Esophagus muscularis mucosa (tissue), 4 donors: ENCODE measurements at places on chromosomes 4 and X.
A peak's percentile ranks its signal among the peaks of the same experiment; 100 is the strongest.

GRCh38 chrX:145502670-145503069 is 255.4 kb downstream of the SPANXN1 start:
- H3K27ac ChIP-seq = no peak overlapping the region
- no peaks in the 10 kb centered on the region for H3K36me3 ChIP-seq
- no peaks in the 10 kb centered on the region for H3K4me1 ChIP-seq
- DNase-seq = no peak
- H3K27me3 ChIP-seq = no peaks in the 10 kb centered on the region

GRCh38 chrX:24080704-24081103 is 25.9 kb downstream of the EIF2S3 start:
- no peak overlapping the region for H3K4me3 ChIP-seq
- H3K27ac ChIP-seq = no peak overlapping the region
- H3K27me3 ChIP-seq = no peaks in the 10 kb centered on the region
- H3K4me1 ChIP-seq = no peaks in the 10 kb centered on the region
- DNase-seq = no peak

DNA sequence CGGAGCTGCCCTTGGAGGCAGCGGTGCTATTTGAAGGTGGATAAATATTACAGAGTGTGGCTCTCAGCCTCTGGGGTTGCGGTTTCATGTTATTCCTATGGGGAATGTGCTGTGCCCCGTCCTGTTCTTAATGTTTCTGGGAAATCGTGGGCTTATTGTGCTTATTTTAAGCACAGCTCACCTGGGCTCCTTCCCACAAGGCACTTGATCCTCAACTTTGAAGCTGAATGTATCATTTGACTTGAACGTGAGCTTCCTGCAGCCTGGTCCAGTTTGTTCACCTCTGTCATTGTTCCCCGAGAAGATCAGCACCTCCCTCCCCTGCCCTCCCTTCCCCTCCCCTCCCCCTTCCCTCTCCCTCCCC is 3.9 kb downstream of the SORCS2 start:
- H3K27me3 ChIP-seq = peaks cover 21% of the 10 kb centered on the region
- H3K4me1 ChIP-seq = peaks cover 15% of the 10 kb centered on the region
- H3K4me3 ChIP-seq = no peak overlapping the region
- DNase-seq = no peak
- H3K27ac ChIP-seq = no peak overlapping the region

DNA sequence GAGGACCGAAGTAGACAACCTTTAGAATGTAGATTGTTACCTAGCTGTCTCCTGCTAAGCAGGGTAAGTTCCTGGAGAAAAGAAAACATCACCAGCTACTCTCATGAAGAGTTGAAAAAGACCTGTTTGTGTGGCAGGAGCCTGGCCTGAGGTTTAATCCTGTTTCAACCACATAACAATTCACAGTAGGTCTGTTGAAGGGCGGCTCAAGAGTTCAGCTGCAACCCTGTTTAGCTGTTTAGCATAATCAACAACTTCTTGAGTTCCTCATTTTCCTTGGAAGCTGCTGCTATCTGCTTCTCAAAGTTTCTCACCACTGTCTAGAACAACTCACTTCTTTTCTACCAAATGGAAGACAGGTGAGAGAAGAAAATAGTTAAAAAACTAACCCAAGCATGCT is 170.4 kb upstream of the TET2 start:
- no peak overlapping the region for H3K27ac ChIP-seq
- H3K27me3 ChIP-seq = no peaks in the 10 kb centered on the region
- H3K36me3 ChIP-seq = no peaks in the 10 kb centered on the region
- DNase-seq = no peak
- H3K4me3 ChIP-seq = no peak overlapping the region

DNA sequence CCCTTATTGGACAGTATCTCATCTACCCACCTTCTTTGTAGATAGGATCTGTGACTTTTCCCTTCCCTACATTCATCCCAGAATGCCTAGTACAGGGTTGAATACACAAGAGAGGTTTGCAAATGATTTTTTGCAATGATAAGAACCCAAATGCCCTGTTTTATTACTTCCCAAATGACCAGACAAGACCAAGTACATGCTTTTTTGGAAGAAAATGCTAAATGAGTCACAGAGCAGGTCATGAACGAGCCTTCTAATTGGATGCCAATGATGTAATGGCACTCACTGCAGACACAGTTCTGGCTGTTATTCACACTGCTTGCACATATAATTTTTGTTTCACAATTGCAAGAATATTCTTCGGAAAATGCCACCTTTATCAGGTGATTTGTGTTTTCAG is 17.8 kb upstream of the GABRQ start:
- no peak overlapping the region for H3K4me3 ChIP-seq
- H3K27me3 ChIP-seq = no peaks in the 10 kb centered on the region
- no peaks in the 10 kb centered on the region for H3K4me1 ChIP-seq
- DNase-seq = no peak

DNA sequence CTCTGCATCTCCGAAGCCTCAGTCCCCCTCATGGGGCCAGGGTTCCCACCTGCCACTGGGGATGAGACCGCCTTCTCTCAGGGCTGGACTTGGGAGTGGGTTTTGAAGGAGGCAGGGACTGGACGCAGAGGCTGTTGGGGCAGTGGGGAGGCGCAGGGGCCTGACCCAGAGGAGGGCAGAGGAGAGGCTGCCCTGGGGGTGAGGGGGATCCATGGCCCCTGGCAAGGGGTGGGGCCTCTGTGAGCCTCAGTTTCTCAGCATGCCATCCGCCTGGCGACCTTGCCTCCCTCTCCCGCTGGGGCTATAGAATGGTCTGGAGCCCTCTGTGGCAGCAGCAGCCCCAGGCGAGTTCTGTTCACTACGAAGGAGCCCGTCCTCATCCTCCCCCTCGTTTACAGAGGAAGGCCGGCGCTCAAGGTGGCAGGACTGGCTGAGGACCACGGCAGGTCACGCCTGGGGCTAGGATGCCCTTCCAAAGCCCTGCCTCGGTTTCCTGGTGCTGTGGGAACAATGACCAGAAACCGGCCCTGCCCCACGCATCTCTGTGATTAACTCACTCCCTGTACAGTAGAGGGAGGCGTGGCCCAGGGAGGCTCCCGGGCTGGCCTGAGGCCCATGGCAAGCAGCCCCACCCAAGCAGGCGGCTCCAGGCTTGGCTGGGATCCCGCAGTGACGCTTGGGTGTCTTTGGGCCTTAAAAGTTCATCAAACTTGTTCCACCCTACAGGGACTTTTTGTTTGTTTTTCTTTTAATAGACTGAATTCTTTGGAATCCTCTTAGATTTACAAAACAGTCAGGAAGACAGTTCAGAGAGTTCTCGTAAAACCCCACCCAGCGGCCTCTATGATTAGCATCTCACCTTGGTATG is 16.0 kb upstream of the SH3TC1 start:
- no peak overlapping the region for H3K4me3 ChIP-seq
- no peaks in the 10 kb centered on the region for H3K27me3 ChIP-seq
- DNase-seq = peak; percentile 93
- H3K4me1 ChIP-seq = peaks cover 18% of the 10 kb centered on the region
- H3K27ac ChIP-seq = peak overlapping the region; percentile 55

DNA sequence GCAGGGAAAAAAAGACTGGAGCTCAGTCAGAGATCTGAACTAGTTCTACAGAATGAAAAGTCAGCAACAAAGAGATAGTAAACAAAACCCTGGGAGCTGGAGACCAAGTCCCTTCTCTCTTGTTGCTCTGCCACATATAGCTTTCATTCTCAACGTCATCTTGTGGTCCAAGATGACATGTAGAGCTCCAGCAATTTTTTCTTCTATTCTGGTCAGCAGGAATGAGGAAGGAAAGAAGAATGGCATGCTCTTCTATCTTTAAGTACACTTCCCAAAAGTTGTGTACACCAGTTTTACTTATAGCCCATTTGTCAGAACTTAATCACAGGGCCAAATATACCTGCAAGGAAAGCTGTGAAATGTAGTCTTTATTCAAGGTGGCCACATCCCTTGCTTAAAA is 45.6 kb downstream of the RAP2C start:
- H3K27ac ChIP-seq = no peak overlapping the region
- no peaks in the 10 kb centered on the region for H3K36me3 ChIP-seq
- DNase-seq = no peak
- H3K27me3 ChIP-seq = no peaks in the 10 kb centered on the region
- no peaks in the 10 kb centered on the region for H3K4me1 ChIP-seq

DNA sequence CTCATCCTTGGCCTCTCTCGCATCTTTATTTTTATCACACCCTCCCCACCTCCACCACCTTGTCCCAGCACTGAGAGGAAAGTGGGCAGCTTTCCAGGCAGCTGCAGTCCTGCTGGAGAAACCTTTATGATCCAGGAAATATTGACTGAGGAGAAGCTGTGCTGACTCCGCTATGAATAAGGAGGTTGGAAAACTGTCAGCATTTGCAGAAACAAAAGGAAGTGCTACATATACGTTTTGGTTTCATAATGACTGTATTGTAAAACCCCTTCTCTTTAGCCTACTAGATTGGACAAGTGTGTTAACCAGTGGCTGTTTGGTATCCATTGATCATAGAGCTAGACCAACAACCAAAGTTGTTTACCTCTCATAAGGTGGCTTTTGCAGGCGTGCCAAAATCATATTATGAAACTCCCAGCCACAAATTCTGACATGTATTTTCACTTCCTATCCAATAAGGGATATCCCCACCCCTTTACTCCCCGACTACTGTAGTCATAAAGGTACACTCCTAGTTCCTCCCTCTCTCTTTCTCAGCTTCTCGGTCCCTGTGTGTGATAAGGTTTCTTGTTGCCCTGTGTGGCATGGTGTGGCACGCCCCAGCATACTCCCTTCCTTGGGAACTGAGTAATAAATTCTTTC is 88.4 kb downstream of the GPR143 start:
- DNase-seq = no peak
- H3K4me3 ChIP-seq = no peak overlapping the region
- peaks cover 5% of the 10 kb centered on the region for H3K4me1 ChIP-seq
- H3K36me3 ChIP-seq = no peaks in the 10 kb centered on the region

DNA sequence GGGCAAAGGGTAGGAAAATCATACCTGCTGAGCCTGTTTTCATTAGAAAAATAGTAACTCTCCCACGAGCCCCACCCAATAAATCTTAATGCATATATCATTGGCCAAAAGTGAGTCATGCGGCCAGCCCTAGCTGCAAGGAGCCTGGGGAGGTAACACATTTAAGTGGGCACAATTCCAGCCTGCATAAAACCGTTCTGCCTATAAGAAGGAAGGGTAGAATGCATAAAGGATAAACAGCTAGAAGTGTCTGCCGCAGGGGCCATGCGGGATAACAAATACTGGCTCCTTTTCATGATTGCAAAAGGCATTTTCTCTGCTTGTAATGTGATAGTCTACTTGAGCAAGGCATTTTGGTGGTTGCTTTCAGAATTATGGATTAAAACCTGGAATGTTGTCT is 37.1 kb downstream of the EFHC2 start:
- no peaks in the 10 kb centered on the region for H3K36me3 ChIP-seq
- no peaks in the 10 kb centered on the region for H3K27me3 ChIP-seq
- DNase-seq = no peak
- no peaks in the 10 kb centered on the region for H3K4me1 ChIP-seq
- no peak overlapping the region for H3K4me3 ChIP-seq

DNA sequence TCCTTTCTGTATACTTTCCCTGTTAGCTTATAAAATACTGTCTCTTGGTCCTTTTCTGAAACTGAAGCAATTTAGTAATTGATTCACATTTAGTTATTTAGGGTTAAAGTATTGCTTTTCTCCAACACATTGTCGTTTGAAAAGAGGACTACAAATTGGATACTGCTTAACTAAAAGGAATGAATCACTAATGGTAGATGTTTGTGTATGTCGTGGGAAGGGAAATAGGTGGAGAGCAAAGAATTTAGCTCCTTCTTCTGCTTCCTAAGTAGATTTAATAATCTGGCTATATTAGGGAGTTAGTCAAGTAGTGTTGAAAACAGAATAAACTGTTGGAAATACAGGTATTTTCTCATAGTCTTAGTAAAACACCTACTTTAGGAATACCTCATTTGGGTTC is 27.9 kb downstream of the SLAIN2 start:
- H3K36me3 ChIP-seq = no peaks in the 10 kb centered on the region
- no peak for DNase-seq
- H3K27me3 ChIP-seq = no peaks in the 10 kb centered on the region
- H3K4me3 ChIP-seq = no peak overlapping the region
- H3K27ac ChIP-seq = no peak overlapping the region

- H3K4me1 ChIP-seq = peaks cover 6% of the 10 kb centered on the region
- H3K36me3 ChIP-seq = no peaks in the 10 kb centered on the region
- H3K4me3 ChIP-seq = no peak overlapping the region
- DNase-seq = no peak
- no peak overlapping the region for H3K27ac ChIP-seq
- no peaks in the 10 kb centered on the region for H3K27me3 ChIP-seq
These were observed 5.2 kb downstream of the CXCL1 start for GRCh38 chr4:73874386-73874785.

DNA sequence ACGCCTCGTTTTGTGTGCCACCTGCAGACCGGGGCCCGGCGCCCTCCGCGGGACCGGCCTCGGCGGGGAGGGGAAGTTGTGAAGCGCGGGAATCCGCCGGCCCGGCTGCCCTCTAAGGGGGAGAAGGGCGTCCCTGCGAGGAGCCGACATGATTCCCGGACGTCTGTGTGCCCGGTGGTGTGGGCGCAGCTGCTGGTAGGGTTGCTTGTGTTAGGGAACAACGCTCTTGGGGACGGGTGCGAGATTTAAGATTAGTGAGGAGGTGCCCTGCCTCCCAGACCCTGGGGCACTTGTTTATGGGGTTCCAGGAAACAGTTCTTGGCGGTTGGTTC is 627 bp downstream of the CDKN2AIP start:
- peak overlapping the region; percentile 95 for H3K27ac ChIP-seq
- H3K4me1 ChIP-seq = peaks cover 55% of the 10 kb centered on the region
- DNase-seq = no peak
- H3K27me3 ChIP-seq = no peaks in the 10 kb centered on the region
- peaks cover 14% of the 10 kb centered on the region for H3K36me3 ChIP-seq
- peak overlapping the region; percentile 96 for H3K4me3 ChIP-seq

GRCh38 chrX:39519030-39519488 is 578.7 kb downstream of the BCOR start:
- peaks cover 7% of the 10 kb centered on the region for H3K4me1 ChIP-seq
- DNase-seq = no peak
- peak overlapping the region; percentile 68 for H3K27ac ChIP-seq
- no peaks in the 10 kb centered on the region for H3K27me3 ChIP-seq
- peak overlapping the region; percentile 32 for H3K4me3 ChIP-seq
- H3K36me3 ChIP-seq = no peaks in the 10 kb centered on the region

GRCh38 chr4:24559032-24559821 is 25.1 kb downstream of the DHX15 start:
- no peak overlapping the region for H3K4me3 ChIP-seq
- H3K4me1 ChIP-seq = peaks cover 66% of the 10 kb centered on the region
- no peak for DNase-seq
- no peaks in the 10 kb centered on the region for H3K36me3 ChIP-seq

- no peaks in the 10 kb centered on the region for H3K36me3 ChIP-seq
- H3K4me3 ChIP-seq = peak overlapping the region; percentile 50
- peaks cover 7% of the 10 kb centered on the region for H3K27me3 ChIP-seq
- H3K27ac ChIP-seq = peak overlapping the region; percentile 47
- peaks cover 46% of the 10 kb centered on the region for H3K4me1 ChIP-seq
These were observed 4.0 kb upstream of the NKX3-2 start for GRCh38 chr4:13548059-13548983.
